Kidney glomerular epithelial cell (primary cell): ENCODE measurements at places on chromosomes 16 and 17.

GRCh38 chr17:31433091-31433790, 41.8 kb downstream of the RAB11FIP4 start:
- DNase-seq: no peak

GRCh38 chr16:16928532-16929109, 542.1 kb downstream of the XYLT1 start:
- no peak for DNase-seq

DNA sequence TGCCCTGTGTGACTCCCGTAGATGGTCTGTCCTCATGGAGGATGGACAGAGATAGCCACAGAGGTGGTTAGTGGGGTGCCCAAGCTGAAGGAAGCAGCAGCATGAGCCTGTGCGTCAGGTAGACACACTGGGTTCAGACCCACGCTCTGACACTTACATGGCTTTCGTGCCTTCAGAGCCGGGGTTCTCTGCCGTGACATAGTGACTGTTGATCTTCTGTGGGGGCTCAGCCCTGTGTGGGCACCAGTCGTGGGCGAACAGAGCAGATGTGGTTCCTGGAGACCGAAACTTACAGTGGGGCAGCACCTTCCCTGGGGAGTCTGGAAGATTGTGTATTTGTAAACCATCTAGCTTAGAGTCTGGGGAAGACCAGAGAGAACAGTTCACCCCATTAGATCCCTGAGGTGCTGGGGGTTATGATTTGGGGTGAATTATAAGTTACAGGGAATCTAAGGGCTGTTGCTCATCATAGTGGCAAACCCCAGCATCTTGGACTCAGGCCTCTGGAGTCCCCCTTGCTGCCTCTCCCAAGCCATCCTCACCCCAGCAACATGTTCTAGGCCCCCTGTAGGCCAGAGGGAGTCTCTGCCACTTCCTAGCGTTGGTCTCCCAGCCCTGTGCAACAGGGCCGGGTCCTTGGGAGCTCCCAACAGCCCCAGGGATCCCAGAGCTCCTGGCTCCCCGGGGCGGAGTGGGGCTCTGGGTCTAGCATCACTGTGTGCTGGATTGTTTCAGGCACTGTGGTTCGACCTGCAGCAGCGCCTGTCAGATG, 28.6 kb downstream of the NECAB2 start:
- DNase-seq: no peak

DNA sequence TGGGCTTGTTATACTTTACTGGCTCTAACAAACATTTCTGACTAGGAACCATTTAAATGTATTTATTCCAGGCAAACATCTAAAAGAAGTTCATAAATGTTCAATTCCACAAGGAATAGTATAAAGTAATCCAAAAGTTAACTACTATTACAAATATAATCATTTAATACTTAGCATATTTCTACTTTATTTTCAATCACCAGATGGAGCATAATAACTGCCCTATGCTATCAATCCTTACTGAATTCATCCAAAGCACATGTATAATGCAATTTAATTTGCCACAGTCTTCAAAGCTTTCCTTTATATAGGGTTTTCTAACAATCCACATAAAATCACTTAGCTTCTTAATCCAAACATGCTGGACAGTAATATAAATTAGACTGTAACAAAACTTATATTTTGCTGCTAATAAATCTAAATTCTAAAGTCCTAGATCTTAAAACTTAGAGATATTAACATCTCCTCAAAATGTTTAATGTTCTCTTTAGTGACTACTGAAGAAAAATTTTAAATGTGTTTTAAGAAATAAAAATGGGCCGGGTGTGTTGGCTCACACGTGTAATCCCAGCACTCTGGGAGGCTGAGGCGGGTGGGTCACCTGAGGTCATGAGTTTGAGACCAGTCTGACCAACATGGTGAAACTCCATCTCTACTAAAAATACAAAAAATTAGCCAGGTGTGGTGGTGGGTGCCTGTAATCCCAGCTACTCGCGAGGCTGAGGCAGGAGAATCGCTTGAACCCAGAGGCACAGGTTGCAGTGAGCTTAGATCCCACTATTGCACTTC, 5.9 kb downstream of the MEIOB start:
- DNase-seq: no peak

- no peak for DNase-seq
Observed at GRCh38 chr17:40068129-40068581, 5.4 kb downstream of the THRA start.

DNA sequence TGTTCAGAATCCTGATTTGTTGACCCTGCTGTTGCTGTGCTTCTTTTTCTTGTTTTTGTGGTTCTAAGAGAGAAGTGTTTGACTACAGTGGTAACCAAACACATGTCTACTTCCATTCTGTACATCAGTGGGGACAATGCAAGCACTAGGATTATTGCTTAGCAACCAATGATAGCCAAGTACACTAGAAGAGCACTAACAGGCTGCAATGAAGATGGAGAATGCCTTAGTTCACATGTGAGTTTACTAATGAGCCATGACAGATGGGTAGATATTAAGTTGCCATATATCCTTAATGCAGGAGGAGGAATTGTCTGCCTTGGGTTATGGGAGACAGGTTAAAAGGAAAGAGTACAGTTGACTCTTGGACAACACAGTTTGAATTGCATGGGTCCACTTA, 8.3 kb downstream of the EFCAB5 start:
- DNase-seq: no peak

DNA sequence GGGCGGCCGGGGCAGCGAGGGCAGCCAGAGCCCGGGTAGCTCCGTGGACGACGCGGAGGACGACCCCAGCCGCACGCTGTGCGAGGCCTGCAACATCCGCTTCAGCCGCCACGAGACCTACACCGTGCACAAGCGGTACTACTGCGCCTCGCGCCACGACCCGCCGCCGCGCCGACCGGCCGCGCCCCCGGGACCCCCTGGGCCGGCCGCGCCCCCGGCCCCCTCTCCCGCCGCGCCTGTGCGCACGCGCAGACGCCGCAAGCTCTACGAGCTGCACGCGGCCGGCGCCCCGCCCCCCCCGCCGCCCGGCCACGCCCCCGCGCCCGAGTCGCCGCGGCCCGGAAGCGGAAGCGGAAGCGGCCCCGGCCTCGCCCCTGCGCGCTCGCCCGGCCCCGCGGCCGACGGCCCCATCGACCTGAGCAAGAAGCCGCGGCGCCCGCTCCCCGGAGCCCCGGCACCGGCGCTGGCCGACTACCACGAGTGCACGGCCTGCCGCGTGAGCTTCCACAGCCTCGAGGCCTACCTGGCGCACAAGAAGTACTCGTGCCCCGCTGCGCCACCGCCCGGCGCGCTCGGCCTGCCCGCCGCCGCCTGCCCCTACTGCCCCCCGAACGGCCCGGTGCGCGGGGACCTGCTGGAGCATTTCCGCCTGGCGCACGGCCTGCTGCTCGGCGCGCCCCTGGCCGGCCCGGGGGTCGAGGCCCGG, 36.1 kb upstream of the ZC3H18 start:
- DNase-seq: no peak

GRCh38 chr16:75116081-75116910, at the start of gene LDHD:
Gene LDHD, minus strand, starts transcription at chr16:75116780. Its CDS starts 60 bp downstream, at chr16:75116720.
- peak; percentile 10 for DNase-seq

- DNase-seq: no peak
Observed at GRCh38 chr17:57782647-57783337, 37.7 kb upstream of the CCDC182 start.

DNA sequence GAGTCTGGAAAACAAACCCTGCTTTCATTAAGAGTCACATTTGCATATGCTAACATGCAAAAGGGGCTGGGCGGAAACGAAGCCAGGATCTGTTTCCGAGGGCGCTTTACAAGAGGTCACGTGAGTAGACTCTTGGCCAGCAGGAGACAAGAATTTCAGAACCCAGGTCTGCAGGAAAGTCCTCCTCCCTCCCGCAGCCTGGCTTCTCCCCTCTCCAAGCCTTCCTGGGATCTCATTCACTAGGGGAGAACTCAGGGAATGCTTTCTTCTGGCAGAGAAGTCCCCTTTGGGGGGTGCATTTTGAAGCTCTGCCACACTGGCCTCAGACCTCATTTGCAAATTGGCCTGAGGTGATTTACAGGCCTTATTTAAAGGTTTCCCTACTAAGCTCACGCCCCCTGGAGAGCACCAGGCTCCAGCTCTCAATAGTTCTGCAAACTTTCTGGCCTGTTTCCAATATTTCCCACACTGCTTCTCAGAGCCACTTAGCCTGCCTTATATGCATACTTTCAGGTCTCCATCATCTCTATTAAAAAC, 57.2 kb upstream of the CACNG5 start:
- DNase-seq: no peak

DNA sequence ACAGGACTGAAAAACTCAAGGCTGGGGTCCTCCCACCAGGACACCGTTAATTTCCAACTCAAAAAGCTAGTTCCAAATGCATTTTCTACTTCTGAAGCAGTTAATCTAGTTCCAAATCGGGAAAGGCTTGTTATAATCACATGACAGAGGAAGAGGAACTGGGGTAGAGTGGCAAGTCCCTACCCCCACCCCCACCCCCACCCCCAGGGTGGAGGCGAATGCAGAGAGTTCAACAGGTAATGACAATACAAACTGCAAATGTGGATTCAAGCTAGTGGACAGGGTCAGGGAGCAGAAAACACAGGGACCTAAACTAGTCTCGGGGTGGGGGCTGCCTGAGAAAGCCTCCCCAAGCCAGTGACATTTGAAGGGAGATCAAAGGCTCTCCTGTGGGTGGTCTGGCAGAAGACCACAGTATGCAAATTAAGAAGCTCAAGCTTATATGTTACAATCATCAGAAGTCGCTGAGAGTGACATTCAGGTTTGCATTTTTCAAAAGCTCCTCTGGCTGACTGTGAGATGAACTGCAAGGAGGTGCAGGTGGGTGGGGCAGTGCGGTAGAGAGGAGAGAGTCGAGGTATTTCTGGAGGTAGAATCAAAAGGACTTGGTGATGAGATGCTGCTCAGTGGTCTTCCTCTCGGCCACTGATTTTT, 56.4 kb upstream of the SLC25A19 start:
- no peak for DNase-seq

- no peak for DNase-seq
Observed at GRCh38 chr16:12311309-12311708, 334.8 kb downstream of the SNX29 start.

GRCh38 chr17:44547625-44548267, 9.5 kb upstream of the FZD2 start:
- DNase-seq: no peak

DNA sequence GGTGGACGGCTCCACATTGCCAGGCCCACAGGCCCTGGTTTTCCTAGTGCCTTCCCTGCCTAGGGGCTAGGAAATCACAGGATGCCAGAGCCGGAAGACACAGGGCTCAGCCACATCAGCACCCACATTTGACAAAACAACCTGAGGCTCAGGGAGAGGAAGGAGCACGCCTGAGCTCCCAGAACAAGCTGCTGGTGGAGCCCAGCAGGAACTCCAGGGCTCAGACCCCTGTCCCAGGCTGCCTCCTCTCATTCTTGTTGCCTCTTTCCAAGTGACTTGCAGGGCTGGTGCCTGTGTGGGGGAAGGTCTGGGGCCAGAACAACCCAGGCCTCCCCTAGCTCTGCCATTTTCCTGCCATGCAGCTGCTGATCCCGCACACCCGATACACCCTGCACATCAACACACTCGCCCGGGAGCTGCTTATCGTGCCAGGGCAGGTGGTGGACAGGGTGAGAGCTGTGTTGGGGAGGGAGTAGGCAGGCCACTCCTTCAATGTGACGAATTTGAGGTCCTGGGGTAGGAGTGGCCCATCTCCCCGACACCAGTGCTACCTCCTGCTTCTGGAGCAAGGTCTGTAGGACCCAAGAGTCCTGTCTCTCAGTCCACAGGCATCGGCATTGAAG, 7.6 kb downstream of the ALOX15B start:
- no peak for DNase-seq

DNA sequence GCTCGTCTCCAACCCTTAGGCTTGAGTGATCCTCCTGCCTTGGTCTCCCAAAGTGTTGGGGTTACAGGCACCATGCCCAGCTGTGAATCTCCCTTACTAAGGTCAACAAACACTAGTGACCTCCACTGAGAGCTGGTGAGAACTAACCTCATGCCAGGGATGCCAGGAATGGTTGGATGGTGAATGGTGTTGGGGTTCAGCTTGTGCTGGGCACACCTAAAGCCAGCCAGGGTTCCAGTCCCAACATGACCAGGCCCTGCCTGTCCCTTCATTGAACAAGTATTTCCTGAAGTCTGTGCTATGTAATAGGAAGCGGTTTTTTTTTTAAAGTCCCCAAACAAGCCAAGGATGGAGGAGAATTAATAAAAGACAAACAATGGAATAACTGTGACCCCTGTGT, 56.0 kb upstream of the TOB1 start:
- DNase-seq: no peak

GRCh38 chr17:77916264-77916663, 42.2 kb upstream of the TNRC6C start:
- no peak for DNase-seq

DNA sequence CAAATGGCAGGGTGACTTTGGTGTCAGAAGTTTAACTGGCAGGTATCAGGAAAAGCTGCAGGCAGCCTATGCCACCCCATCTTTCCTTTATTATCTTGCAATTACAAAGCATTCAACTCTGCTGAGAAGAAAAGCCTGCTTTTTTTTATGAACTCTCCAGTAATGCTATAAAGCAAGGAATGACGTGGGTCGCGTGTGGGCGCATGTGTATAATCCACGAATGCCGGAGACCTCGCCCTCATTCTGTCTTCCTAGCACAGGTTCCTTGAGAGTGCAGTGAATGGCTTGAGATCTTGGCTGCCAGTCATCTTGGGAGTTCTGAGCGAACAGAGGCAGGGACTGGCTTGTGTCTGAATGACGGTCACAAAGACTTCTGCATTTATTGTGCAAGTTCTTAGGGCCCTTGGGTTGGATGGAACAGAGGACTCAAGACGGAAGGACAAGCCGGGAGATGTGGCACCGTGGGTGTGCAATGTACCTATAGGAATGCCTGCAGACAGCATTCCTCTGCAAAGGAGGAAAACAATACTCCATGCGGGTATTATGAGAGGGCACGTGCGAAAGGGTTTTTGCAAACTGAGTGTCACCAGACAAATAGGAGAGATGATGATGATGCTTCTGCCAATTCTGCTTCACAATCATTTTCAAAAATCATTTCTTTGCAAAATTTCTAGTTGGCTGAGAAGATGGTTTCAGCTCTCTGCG, 96.1 kb upstream of the ELAC2 start:
- no peak for DNase-seq

- no peak for DNase-seq
Observed at GRCh38 chr17:31489295-31490018, 98.0 kb downstream of the RAB11FIP4 start.
